ENCODE measurements at places on chromosomes 12 and 14.

- DNase-seq: no peak
These were observed 251.0 kb downstream of the FBXL14 start for GRCh38 chr12:1343422-1343821.

GRCh38 chr12:72228424-72228823 is 43.7 kb upstream of the TRHDE start:
- DNase-seq: no peak

DNA sequence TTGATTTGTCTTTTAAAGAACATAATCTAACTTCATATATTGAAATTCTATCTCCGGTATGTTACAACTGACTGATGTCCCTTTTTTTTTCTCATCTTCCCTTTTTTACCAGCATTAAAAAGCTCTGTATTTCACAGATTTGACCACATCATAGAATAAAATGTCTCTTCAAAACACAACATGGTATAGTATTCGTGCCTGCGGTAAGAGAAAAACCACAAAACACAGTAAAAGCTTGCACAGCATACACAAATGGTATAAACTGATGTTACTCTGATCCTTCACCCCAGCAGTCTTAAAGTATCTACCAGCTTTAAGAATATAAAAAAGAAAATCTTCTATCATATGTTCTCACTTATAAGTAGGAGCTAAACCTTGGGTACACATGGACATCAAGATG is 83.4 kb downstream of the HECTD1 start:
- DNase-seq: peak; percentile 63

DNA sequence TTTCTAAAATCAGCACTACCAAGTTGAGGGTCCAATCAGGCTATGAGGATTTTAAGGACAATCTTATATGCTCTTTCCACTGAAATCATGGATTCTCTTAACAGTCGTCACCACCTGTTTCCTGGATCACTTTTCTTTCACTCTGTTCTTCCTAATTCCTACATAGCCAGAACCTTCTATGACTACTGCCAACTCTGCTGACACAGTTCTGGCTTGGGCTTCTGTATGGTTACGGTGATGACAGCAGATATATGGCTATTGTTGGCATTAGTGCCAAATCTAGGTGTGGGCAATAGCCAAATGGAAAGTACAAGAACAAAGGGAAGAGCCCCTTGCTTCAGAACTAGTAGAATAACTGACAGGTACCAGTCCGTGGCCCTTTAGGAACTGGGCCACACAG is 124.0 kb downstream of the ARID2 start:
- DNase-seq: no peak

- no peak for DNase-seq
These were observed 116.9 kb upstream of the PWP1 start for GRCh38 chr12:107568718-107569117.

DNA sequence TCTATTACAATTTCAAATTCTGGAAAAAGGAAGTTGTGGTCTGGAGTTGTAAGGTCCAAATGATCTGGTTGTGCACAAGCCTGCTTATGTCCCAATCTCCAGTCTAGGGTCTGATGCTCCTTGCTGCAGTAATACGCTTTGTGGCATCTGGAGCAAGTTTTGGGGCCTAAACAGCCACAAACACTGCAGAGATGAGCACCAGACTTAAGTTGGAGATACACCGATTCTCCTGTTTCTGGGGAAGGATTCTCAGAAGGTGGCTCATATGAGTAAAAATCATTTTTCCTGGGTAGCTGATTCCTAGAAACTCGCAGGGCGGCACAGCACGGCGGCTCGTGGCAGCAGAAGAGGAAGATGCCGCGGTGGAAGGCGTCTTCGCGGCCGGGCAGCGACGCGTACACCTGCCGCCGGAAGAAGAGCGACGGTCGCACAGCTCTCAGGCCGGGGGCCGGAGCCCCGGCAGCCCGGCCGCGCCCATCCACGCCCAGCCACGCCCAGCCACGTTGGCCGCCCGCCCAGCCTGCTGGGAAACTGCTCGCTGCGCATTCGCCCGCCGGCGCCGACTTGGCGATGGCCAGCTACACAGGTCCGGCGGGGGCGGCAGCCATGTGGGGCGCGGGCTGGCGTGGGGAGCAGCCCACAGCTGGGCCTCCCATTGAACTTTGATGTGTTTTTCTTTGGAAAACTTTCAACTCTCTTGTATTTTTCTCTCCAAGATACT is 129.0 kb downstream of the ASCL4 start:
- no peak for DNase-seq

DNA sequence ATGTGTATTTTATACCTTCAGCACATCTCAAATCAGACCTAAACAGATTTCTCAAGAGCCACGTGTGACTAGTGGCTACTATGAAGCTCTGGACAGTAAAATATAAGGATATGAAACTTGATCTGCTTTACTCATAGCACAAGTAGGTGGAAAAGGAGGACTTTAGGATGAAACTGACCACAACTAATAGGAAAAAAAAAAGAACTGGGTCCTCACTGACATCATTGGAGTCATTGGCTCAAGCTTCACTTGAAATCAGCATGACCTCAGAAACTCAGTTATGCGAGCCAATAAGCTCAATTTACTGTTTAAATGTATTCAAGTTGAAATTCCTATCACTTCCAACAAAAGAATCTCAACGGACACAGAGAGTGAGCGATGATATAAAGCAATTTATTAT is 34.1 kb upstream of the CIT start:
- DNase-seq: no peak

DNA sequence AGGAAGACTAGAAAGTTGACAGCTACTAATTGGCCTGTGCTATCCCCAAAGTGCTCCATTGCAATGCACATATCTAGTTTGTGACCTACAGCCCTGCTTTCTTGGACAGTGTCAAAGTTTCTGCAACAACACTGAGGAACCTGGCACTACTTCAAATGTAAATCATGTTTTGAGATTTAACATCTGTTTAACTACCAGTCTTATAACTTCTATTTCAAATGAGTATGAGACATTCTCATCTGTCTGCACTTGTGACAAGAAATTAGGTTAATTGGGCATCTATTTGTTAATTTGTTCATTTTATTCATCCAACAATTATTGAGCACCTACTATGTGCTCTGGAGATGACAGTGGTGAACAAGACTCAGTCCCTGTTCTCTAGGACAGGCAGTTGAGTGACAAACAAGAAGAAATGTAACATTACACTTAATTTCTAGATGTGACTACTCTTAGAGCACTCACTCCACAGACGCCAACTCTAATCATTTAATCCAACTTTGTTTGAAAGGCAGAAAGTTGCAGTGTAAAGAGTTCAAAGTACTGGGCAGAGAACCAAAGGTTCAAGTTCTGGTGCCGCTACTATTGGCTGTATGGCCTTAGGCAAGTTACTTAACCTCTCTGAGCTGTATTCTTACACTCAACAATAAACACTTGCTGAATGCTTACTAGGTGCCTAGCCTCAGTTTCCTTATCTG is 74.8 kb downstream of the HECTD4 start:
- DNase-seq: no peak

DNA sequence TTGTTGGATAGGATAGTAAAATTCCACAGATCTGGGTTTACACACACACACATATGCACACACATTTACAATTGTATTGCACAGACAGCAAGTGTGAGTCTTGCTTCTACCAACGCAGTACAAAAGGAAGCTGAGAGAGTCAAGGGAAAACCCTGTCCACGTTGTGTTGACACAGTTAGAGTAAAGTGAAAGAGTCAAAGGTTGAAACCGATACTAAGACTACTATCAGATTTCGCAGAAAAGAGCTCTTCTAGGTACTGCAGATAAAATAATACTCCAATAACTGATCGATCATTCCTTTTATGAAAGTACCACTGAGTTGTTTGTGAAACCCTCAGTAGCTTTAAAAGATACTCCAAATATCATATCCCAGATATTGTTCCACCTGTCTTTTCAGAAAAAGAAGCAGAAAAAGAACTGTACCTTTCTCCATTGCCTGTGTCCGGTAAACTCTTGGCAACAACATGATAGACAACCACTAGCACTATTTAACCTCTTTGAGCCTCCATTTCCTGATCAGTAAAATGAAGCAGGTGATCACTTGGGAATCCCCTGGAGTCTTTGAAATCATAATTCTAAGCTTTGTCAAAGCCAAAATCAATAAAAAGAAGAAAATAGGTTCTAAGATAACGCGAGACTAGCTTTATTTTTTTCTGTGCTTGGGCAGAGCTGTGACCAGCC is 224.6 kb upstream of the FOXN3 start:
- DNase-seq: peak; percentile 54

DNA sequence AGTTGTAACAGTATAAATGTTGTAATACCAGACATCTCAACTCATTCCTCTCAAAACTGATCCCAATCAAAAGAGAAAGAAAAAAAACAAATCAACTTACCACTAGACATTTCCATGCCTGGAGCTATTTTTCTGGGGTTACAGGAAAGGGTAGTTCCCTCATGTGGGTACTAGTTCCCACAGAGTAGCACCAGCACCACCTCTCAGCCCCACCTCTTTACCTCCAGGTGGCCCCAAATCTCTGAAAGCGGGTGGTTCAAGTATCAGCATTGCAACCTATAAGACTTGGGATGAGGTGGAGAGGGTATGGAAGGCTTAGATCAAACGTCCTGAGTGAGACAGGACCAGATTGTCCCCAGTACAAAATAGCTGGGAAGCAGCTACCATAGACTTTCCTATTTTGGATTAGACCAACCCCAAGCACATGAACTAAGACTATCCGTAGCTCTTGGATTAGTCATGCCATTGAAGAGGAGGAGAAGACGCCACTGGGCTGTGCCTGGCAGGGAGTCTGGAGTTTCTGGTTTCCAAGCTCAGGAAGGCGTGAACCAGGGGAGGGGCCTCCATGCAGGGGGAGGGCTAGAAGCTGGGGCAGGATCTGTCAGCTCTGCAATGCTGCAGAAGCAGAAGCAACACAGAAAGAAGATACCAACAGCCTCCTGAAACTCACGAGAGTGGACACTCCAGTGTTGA is at the start of gene SLC39A2:
SLC39A2 (plus strand) TSS at position 620 of the 693 bp plus-strand sequence. CDS start 154 bp downstream, outside the sequence.
- no peak for DNase-seq

DNA sequence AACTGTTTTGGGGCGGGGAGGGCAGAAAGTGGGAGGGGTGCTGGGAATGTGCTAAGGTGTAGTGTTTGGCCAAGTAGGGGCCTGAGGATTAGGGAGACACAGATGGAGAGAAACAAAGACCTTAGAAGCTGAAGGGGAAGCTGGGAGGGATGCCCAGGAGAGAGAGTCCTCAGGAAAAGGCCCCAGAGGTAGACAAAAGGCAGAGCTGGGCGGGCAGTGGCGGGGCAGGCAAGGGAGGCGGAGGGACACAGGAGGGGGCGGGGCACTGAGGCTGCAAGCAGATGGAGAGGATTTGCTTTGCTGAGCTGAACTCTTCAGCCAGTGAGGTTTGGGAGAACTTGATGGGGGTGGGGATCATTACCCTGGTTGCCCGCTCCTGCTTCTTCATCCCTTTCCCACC is 2.8 kb downstream of the PTMS start:
- DNase-seq: no peak

GRCh38 chr12:18468246-18469075 is 207.1 kb downstream of the PIK3C2G start:
- DNase-seq: no peak

Data from CD4-positive, alpha-beta T cell treated with Interleukin-6 at 100 ng/mL for 8 hours (primary cell).